ENCODE measurements at places on chromosomes 5 and 9.

- DNase-seq = no peak
Measured at GRCh38 chr9:84586662-84587061, 82.9 kb upstream of the NTRK2 start.

- no peak for DNase-seq
Measured at GRCh38 chr9:128505414-128505765, 871 bp downstream of the GLE1 start.

GRCh38 chr9:131420980-131421624 lies 27.2 kb downstream of the PRRC2B start:
- DNase-seq = no peak

GRCh38 chr5:74240783-74241750 lies 399.5 kb downstream of the ENC1 start:
- no peak for DNase-seq

DNA sequence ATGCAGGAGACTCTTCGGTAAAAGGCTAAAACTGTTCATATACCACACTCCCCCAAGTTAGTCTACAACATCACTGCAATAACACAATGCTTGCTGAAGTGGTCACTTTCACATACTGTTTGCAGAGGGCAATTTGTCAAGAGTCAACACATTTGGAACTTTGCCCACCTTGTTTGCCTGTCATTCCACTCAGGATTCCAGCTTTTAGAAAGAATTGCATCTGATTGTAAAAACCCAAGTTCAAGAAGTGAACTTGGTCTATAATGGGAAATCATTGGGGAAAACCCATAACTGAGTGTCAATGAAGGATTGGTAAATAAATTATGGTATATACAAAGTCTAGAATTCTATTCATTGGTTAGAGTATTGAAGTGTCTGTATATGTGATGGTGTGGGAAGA lies 120.5 kb downstream of the GADD45G start:
- no peak for DNase-seq

GRCh38 chr5:134846641-134846960 lies 833 bp downstream of the C5orf24 start:
- DNase-seq = no peak

DNA sequence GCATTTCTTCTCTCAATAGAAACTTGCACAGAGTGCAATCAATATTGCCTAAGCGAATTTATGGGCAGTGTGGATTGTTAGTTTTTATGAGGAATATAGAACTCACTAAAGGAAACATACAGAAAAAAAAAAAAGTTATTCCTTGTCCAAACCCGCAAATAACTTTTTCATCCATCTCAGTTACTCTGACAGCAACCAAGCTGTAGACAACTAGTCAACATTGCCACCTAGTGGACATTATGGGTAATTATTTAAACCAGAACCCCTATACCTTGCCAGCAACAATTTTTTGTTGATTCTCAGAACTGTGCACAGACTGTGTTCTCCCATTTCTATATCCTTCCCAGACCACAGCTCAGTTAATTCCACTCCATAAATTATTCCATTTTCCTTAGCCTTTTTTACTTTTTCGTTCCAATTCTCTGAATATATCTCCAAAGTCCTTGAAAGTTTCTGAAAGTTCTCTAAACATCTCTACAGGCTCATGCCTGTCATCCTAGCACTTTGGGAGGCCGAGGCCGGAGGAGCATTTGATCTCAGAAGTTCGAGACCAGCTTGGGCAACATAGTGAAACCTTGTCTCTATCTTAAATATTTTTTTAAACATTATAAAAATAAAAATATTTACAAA lies 2.6 kb upstream of the AFAP1L1 start:
- no peak for DNase-seq

DNA sequence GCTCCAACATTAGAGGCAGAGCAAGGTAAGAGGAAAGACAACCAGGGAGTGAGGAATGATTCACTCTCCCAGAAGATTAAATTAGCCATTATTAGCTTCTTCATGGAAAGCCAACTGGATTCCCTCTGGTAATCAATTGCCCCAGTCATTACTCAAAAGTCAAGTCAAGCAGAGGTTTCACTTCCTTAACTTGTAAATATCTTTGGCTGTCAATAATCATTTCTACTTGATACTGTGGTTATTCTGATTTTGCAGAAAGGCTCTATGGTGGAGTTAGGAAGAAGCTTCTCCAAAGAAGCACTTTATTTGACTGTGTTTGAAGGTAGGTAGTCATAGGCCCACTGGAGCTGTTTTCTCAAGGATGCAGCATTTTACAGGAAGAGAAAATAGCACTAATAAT lies 78.0 kb downstream of the JAKMIP2 start:
- DNase-seq = no peak

- no peak for DNase-seq
Measured at GRCh38 chr9:36968574-36969215, 65.4 kb downstream of the PAX5 start.

GRCh38 chr9:138060365-138060764 lies 182.8 kb downstream of the CACNA1B start:
- no peak for DNase-seq

DNA sequence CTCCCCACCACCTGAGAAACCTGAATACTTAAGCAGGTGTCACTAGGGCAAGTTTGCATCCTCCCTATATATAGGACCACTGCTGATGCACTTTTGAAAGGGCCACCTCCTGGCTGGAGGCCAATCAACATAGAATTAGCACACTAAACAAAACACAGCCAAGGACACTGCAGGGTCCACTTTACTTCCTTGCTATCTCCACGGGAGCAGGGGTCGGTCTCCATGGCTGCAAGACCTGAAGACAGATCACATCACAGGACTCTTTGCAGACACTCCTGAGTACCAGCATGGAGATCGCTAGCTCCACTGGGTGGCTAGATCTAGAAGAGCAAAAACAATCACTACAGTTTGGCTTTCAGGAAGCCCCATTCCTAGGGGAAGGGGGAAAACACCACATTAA lies 72.3 kb downstream of the C9orf153 start:
- no peak for DNase-seq

- no peak for DNase-seq
Measured at GRCh38 chr5:156147944-156148285, 179.0 kb upstream of the SGCD start.

GRCh38 chr9:92513349-92513748 lies 22.4 kb downstream of the ECM2 start:
- DNase-seq = no peak

- DNase-seq = no peak
Measured at GRCh38 chr9:134436379-134436762, 110.1 kb downstream of the RXRA start.

DNA sequence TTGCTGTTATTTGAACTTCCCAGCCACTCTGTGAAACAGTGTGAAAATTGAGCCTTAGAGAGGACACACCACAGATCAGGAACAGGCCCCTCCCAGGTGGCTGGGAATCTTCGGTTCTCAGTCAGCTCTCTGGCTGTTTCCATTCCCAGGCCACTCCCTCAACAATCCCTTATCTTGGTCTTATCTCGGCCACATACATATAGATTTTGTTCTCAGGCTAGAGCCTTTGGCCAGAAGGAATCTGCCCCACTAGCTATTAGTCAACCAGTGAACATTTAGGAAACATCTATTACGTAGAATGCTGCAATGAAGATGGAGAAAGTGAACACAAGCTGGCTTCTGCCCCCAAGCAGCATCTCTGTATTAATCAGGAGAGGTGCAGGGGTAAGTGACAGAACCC lies 21.0 kb upstream of the WWC1 start:
- DNase-seq = no peak

- DNase-seq = no peak
Measured at GRCh38 chr5:80031109-80031508, 4.0 kb upstream of the THBS4 start.

DNA sequence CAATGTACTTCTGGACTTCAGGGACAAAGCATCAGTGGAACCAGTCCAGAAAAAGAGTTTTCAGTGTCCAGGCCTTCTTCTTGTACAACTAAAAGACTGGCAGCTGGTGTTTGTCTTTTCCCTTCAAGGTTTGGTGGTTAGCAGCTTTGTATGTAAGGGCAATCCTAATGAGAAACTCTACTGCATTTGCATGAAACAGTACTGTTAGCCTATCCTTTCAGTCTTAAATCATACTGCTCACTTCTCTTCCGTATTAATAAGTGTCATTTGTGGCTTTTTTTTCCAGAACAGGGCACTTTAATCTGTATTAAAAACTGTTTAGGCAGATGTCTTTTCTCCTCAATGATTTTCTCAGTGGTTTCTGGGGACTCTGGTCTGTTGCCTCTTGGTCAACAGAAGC lies 48.9 kb downstream of the FAM174A start:
- no peak for DNase-seq

GRCh38 chr5:82222597-82223574 lies 55.3 kb downstream of the RPS23 start:
- DNase-seq = no peak

DNA sequence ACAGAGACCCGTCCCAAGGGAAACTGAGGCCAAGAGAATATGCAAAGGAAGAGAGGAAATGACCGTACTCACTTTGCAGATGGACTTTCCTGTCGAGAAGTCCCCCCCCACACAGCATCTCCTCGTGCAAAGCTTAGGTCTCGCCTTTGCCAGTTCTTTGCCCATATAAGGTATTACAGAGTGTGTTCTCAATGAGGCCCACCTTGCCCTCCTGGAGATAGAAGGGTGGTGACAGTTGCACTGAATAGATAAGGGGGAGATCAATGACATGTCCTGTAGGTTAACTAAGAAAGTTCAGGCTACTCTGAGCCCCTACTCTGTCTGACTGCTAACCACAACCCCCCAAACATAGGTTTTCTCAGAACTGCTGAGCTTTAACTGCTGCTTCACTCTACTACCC lies 68.2 kb upstream of the SPTLC1 start:
- DNase-seq = no peak

DNA sequence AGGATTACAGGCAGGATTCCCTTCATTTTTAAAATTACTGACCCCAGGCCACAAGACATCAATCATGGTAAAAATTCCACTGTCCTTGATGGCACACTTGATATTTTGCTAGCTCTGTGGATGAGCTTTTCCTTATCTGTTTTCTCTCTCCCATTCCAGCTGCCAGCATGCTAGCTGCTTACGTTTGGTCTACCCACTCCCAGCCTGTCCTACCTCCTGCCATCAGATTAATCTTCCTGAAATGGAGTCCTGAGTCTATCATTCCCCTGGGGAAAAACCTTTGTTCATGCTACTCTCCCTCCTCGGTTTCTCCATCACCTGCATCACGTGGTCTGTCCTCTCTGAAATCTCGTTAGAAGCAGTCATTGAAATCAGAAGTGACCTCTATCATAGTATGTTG lies 108.9 kb downstream of the F2RL2 start:
- DNase-seq = no peak

GRCh38 chr9:136411378-136411777 lies 920 bp downstream of the PMPCA start:
- no peak for DNase-seq

DNA sequence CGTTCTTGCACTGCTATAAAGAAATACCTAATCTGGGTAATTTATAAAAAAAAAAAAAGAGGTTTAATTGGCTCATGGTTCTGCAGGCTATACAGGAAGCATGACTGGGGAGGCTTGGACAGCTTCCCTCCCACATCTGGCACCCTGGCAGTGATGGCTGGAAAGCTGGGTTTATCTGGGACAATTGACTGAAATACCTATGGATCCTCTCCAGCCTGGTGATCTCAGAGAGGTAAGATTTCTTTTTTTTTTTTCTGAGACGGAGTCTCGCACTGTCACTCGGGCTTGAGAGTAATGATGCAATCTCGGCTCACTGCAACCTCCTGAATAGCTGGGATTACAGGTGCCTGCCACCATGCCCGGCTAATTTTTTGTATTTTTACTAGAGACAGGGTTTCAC lies 22.7 kb upstream of the UGCG start:
- no peak for DNase-seq

DNA sequence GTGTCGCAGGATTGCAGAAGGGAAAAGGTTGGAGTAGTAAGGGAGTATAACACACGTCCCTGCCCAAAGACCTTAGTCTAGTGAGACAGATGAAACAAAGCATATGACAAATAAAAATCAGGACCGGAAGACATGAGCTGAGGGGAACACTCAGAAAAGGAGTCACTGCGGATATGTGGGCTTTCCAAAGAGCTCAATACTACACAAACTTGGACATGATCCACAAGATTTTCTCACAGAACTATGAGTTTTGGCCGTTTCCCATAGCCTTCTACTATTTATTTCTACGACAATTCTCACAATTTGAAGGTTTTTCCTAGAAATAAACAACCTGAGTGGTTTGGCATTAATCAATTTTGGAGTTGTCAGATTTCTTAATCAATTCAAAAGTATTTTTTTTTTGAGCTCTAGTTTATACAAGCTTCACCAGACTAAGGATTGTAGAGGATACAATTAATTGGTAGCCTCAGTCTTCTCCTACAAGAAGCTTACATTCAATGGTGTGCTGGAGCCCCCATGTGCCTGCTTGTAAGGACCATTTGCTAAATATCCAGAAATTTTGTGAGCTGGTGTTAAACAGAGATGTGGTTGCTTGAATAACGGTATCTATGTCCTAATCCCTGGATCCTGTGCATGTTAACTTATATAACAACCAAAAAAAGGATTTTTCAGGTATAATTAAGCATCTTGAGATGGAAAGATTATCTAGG lies 91.4 kb downstream of the ADAMTS12 start:
- no peak for DNase-seq

- no peak for DNase-seq
Measured at GRCh38 chr9:6034954-6035353, 19.5 kb upstream of the RANBP6 start.

- no peak for DNase-seq
Measured at GRCh38 chr5:94901191-94901979, 282.9 kb downstream of the SLF1 start.

DNA sequence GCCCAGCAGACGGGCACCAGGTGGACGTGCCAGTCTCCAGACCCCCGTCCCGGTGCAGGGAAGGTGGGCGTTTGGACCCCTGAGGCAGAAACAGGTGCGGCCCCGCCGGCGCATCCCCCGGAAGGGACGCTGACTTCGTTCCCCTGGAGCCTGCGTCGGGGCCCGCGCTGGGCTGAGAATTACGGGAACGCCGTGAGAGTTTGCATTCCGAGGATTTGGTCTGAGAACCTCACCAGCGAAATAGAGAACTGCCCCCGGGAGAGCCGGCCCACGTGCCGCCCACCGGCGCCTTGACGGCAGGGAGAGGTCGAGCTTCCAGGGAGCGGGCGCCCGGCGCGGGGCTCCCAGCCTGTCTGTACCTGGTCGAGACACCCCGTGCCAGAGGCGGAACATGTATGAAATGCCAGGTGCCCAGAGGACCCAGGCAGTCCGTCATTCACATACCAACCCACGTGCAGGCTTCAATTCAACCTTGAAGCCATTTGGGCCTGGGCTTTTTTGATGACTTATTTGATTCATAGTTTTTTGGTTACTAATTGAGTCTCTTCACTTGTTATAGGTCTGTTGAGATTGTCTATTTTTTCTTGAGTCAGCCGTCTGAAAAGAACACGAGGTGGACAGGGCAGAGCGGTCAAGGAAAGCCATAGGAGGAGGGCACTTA lies 877 bp upstream of the CAMSAP1 start:
- no peak for DNase-seq

DNA sequence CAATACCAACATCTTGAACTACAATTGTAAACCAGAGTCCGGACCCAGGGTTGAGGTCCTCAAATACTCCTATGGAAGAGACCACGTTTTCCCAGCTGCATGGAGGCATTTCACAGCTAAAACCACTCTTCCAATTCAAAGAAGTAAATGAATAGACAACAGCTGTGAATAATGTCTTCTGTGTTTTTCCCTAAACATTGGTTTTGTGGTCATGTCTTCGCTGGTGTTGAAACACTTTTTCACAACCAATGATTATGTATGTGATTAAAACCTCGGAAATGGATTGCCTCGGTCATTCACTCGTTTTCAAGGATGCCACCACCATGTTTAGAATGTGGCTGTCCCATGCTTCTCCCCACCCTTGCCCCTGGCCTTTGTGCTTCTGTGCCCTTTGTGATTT lies 9.4 kb upstream of the TENT4A start:
- no peak for DNase-seq

Measured in activated CD8-positive, alpha-beta memory T cell treated with anti-CD3 and anti-CD28 coated beads, Interleukin-2, amount 50 U/mL, for 4 hours (primary cell).